Foreskin keratinocyte (primary cell): ENCODE measurements at places on chromosomes 3 and 15. TPM values are rescaled to one million over a fixed set of nuclear protein-coding genes. Genes with fewer than 3 reads are reported as not detected.

DNA sequence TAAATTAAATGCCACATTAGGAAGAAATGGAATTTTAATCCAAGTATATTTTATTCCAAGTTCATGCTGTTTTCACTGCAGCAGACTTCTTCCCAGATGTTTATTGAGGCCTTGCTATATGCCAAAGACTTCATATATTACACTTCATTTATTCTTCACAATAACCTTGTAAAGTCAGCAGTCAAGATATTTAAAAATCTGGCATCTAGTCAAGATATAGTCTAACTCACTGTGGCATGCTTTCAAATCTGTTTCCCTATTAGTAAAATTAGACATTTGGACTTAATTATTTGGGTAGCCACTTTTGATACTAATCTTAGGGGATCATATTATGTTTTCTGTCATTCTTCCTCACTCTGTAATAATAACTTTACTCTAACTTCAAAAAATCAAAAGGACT, 81.5 kb upstream of the VGLL3 start:
- no peak for DNase-seq

- DNase-seq: no peak
Measured at GRCh38 chr3:113105966-113106660, 105.2 kb upstream of the BOC start.

The CACNA2D3 gene
- 0.04 and 0.62 TPM in 2 replicates for polyA plus RNA-seq

The IGSF11 gene
- not detected in 2 replicates for polyA plus RNA-seq
